ENCODE measurements at places on chromosomes 3 and 15.

DNA sequence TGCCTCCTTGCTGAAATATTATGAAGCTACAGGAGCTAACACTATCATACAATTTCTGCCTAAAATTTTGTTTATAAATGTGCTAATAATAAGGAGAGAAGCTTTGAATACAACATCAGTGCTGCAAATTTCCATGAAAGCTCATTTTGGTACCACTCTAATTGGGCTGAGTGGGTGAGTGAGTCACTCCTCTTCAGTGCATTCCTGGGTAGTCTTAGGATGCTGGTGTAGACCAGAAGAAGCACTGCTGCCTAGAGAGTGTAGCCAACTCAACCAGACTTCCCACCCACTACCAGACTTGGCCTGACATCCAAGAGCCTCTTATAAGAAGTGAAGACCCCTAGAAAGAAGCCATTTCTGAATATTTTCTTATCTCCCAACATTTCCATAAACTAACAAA, 32.5 kb upstream of the CCDC54 start:
- no peak for DNase-seq

DNA sequence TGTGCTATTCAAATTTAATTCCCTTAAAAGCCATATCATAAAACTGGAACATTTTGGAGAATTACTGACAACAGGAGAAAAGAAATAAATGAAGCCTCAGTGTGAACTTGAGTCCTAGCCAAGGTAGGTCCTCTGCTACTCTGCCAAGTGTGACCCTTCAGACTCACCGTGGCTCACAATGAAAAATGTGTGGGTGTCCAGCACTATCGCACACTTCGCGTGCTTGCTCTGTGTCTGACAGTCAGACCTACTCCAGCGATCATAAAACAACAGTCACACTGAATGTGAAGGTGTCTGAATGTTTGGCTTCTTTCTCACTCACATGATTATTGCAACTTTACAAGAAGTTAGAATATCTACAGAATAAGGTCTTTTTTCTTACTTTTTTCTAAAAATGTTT, 65.8 kb upstream of the TRA2B start:
- no peak for DNase-seq

DNA sequence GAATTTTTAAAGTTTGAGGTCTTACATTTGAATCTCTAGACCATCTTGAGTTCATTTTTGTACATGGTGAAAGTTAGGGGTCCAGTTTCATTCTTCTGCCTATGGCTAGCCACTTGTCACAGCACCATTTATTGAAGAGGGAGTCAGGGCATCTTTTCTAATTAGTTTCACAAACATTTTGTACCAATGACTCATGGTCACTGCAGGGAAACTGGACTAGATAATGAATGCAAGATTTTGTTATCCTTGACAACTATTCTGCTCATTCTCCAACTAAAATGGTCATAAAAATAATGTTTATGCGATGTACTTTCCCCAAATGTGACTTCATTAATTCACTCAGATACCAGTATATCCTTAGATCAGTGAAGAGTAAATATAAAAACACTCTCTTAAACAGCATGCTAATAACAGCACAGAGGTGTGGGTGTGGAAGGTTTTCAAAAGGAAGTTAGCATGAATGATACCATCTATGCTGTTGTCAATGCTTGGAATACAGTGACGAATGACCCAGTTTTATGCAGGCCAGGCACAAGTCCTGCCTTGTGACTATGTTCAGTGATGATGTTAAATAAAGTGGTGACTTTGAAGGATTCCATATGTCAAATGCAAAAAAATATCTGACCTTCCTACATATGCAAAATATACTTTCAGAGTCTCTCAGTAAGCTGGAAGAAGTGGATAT, 314.9 kb upstream of the TMCO5A start:
- DNase-seq, result no peak

DNA sequence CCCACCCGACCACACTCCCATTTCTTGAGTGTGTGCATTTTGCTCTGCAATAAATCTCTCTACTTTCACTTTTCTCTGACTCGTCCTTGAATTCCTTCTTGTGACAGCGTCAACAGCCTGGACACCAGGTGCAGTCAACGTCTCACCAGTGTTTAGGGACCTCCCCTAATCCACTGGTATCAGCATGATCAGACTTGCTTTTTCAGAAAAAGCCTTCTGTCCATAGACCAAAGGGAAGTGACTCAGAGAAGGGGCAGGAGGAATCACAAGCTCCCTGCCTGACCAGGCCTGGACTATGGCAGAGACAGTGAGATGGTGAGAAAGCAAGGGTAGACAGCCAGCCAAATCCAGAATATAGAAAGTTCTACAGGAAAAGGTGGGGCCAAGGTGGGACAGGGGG, 15.5 kb downstream of the CCR5 start:
- no peak for DNase-seq

DNA sequence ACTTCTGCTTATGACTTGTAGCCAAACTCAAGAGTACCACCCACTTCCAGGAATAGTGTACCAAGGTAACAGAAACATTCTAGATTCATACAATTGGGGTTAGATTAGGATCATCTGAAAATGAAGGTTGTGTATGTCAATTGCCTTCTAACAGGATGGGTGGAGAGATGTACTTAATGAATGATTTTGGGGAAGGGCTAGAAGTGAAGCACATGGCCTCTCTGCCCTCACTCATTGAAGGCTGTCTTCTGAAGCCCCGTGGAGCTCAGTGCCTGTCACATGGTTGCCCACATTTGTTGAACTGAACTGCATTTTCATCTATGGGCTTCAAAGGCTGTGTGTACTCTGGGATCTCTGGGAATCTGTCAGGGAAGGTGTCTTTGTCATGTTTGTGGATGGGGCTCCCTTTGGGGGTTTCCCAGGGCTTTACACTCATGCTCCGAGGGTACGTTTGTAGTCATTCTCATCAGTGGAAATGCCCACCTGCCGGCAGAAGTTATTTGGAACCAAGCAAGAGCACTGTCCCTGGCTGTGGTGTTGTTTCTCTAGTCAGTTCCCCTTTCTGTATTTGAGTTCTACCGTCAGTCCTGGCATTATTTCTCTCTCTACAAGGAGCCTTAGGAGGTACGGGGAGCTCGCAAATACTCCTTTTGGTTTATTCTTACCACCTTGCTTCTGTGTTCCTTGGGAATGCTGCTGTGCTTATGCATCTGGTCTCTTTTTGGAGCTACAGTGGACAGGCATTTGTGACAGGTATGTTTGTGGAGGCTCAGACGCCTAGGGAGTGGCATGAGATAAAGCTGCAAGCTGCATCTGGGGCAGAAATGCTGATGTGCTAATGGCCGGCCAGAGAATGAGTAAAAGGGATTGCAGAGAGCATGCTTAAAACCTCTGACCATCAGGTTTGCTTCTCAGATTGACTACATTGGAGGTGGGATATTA, 22.4 kb downstream of the CD86 start:
- no peak for DNase-seq

DNA sequence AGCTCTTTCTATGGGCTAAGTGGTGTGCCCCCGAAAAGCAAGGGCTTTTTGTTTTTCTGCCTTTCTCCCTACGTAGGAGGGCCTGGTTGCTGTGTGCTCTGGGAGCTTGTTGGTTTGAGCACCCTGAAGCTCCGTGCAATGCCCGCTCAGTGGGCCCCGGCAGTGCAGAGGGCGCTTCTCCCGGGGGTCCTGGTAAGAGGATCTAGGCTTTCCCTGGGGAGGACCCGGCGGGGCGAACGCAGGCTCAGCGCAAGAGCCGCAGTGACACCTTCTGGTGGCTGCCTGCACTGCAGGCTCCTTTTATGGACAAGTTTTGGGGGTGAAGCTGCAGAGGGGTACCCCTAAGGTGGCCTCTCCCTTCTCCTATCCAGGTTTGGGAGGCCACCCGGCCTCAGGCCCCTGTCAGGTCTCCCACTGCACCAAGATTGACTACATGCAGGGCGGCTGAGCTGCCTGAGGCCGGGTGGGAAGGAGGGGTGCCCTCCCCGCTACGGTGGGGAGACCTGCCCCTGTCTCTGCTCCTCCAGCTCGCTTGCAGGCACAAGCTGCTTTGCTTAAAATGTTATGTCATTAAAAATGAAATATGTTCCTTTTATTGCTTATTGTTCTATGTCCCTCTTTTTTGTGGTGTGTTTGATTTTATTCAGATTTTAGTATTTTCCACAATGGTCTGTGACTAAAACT, 387.9 kb downstream of the GABRG3 start:
- no peak for DNase-seq

DNA sequence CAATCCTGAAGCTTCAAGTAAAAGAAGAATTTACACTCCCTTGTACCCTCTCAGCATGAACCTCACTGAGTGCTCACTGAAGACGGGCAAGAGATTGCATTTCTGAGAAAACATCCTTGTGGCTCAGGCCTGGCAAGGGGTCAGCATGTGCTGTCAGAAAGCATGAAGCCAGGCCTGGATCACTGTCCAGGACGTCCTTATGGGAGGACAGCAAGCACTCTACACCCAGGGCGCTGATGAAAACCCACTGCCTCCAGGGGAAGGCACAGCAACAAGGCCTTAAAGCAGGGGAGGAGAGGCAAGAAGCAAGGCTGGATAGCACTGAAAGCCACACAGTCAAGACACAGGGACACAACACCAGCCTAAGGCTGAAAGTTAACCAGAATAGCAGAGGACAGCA, 315.4 kb downstream of the OCA2 start:
- DNase-seq, result no peak

- no peak for DNase-seq
Measured at GRCh38 chr3:187913617-187914033, 168.4 kb upstream of the BCL6 start.

GRCh38 chr3:125594581-125595011, 701 bp downstream of the OSBPL11 start:
- DNase-seq, result no peak

DNA sequence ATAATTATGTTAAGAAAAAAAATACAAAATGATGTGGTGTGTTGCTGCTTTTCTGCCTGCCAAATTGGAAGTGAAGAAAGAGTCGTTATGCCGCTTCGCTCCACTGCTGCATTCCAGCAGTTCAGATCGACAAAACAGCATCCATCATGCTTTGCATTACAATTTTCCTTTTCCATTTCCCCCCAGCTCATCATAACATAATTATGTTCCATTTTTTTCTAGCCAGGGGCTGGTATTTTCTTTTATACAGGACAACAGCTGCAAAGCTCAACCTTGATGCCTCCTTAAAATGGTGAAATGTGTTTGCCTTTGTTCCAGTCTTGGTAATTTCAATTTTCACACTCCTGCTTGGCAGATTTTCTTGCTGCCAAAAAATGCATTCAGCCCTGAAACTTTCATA, 44.9 kb upstream of the KBTBD12 start:
- DNase-seq, result no peak

DNA sequence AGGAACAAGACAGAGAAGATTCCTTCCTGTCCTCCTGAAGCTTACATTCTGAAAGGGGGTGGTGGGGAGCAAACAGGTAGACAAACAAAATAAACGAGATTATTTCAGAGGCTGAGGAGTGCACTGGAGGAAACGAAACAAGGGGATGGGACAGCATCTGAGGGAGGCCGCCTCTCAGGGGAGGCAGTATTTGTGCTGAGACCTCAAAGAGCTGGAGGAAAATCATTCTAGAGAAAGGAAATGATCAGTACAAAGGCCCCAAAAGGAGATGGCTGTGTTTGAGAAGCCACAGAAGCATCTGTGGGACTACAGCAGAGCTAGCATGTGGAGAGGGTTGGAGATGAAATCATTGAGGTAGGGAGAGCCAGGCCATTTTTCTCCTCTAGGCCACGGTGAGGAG, 55.1 kb downstream of the DCLK3 start:
- no peak for DNase-seq

DNA sequence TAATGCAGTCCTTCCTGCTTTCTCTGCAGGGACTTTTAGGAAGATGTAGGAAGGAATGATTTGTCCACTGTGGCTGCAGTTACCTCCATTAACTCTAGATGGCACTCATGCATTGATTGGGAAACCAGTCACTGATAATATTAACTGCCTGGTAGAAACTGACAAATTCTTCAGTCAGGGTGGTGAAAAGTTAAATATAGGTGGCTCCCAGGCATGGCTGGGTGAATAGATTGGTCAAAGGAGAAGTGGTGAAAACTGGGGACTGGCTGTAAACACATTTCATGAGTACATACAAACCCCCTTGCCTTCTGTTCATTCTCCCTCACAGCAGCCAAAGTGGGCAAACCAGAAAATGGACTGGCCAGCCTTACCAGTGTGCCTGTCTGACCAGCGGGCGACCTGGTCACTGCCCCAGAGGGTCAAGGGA, 333.4 kb downstream of the THSD4 start:
- no peak for DNase-seq

- DNase-seq, result no peak
Measured at GRCh38 chr3:70040386-70040785, 40.9 kb downstream of the SAMMSON start.

DNA sequence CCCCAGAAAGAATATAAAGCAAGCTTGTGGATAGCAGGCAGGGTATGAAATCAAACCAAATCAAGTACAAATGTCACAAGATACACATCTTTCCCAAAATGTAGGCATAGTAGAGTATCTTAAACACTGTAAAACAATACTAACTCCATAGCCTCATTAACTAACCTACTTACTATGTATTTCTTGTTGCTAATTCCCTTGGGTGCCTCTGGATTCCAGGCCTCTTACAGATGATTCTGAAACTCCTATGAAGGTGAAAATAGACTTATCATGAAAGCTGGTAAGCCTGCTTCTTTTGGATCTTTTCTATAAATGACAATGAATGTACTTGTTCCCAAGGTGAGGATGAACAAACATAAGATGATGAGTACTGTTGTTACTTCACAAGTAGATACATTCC, 93.8 kb downstream of the FRMD5 start:
- no peak for DNase-seq

DNA sequence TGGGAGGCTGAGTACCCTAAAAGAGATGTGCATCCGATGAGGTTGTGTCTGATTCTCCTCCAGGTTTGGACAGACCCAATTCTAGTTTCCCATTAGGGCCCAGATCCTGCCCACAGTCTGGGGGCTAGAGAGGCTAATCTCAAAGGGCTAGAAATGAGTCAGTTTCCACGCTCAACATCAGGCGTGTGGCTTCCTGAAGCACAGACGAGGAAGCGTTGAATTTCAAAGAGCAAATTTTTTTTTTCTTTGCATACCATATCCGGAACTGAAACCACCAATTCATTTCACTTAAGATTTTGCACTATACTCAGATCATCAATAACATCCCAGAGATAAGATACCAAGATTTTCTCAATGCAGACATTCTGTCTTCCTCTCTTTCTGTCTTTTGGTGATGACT, 173.8 kb upstream of the BCL6 start:
- peak; percentile 69 for DNase-seq

DNA sequence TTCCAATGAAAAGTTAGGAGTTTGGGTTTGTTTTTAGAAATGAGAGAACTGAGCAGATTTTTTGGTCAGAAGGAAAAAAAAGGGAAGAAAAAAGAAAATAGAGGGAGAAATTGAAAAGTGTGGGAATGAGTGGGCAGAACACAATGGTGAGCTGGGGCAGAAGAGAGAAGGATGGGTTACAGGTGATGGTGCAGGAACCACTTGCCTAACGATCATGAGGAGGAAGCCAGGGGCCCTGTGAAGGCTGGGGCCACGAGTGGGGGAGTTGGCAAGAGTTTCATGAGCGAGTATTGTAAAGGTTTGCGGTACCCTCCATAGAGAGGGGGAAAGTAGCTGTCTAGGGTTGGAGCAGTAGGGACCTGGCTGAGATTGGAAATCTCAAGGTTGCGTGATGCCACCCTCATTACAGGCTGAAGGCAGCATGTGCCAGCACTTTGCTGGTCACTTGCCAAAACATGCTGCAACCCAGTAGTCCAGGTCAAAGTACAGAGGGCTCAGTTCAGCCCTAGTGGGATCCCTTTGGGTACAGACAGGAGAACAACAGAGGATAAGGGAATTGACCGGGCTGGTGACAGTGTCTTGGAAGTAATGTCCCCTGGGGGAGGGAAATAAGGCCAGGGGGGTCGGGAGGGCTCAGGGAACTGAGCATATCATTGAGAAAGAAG, 6.6 kb downstream of the IVD start:
- no peak for DNase-seq

- no peak for DNase-seq
Measured at GRCh38 chr3:190811775-190812480, 50.6 kb downstream of the GMNC start.
